CD4-positive, alpha-beta T cell treated with Interleukin-2 at 100 ng/mL for 4 hours (primary cell): ENCODE measurements at places on chromosomes 16 and 17.

DNA sequence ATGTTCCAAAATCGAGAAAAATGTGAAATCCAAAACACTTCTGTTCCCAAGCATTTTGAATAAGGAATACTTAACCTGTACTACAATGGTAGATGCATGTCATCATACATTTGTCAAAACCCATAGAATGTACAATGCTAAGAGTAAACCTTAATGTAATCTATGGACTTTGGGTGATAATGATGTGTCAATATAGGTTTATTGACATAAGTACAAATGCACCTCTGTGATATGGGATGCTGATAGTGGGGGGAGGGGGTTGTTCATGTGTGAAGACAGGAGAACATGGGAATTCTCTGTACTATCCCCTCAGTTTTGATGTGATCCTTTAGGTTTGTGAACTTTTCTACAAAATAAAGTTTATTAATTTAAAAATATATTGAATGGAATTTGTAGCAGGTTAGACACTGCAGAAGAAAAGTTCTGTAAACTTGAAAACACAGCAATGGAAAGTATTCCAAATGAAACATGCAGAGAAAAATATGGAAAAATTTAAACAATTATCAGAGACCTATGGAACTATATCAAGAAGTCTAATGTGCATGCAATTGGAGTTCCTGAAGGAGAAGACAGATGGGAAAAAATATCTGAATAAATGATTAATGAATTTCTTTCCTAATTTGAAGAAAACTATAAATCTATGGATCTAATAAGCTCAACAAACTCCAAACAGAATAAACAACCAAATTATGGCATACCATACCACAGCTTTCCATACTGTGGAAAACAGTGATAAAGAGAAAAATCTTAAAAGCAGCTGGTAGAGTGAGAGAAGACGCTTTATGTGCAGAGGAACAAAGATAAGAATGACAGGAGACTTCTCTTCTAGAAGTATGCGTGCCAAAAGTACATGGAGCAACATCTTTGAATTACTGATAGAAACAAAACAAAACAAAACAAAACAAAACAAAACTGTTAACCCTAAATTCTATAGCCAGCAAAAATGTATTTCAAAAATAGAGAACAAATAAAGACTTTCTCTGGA is 34.7 kb upstream of the MSI2 start:
- no peak for DNase-seq

GRCh38 chr17:72614871-72615626 is 477.4 kb downstream of the SLC39A11 start:
- DNase-seq: no peak

DNA sequence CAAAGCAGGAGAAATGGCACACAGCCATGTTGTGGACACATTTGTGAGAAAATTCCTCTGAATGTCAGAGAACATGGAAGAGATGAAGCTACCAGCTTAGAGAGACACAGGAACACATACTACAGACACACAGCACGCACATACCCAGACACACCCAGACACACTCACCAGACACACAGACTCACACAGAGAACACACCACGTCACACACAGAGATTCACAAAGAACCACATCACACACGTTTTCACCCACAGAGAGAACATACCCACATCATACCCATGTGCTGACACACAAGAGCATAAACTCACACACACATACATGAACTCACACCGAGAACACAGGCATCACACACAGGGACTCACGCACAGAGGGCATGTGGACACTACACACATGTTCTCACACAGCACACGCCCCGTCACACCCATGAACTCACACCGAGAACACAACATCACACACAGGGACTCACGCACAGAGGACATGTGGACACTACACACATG is 124.9 kb downstream of the METRNL start:
- no peak for DNase-seq

DNA sequence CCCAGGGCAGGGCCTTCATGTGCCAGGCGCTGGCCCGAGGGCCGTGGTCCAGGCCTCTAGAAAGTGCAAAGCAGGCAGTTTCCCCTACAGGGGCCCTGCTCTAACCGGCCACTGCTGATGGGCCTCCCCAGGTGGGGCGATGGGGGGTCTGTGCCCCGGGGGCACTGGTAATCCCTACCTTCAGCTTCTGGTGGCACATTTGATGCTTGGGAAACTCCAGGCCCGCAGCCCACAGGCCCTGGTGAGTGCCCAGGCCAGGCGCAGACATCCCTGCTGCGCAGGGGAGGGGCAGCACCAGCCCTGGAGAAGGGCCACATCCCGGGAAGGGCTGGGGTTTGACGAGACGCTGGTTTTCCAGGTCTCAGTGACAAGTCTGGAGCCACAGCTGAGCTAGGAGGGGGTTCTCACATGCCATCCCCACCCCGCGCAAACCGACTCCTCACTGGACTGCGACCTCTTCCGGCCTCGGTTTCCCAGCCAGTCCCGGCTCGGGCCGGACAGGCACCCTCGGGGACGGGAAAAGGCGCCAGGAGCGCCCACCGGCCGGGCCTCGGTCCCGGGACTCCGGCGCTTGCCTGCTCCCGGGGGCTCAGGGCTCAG is 1.6 kb downstream of the DOC2B start:
- DNase-seq: no peak

GRCh38 chr16:13839577-13839976 is 80.4 kb upstream of the ERCC4 start:
- no peak for DNase-seq

DNA sequence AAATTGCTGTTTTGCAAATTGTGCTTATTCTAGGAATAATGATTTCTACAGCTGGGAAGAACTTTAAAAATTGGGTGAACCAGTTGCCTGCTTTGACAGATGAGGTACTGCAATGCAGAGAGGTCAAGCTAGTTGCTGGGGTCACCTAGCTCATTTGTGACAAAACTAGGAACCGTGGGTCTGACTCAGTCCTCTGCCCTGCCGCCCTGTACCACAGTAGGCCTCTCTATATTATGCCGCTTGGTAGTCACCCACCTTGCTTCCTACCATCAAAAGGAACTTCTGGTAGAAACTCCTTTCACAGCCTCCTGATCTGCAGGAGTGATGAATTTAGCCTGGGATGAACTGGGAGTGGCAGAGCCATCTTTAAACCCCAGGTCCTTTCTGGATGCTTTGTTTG is 105.7 kb downstream of the PITPNC1 start:
- no peak for DNase-seq

GRCh38 chr16:2768403-2769089 is 8.5 kb downstream of the ELOB start:
- no peak for DNase-seq

- peak; percentile 72 for DNase-seq
Observed at GRCh38 chr17:57833179-57833939, 16.5 kb downstream of the MRPS23 start.

DNA sequence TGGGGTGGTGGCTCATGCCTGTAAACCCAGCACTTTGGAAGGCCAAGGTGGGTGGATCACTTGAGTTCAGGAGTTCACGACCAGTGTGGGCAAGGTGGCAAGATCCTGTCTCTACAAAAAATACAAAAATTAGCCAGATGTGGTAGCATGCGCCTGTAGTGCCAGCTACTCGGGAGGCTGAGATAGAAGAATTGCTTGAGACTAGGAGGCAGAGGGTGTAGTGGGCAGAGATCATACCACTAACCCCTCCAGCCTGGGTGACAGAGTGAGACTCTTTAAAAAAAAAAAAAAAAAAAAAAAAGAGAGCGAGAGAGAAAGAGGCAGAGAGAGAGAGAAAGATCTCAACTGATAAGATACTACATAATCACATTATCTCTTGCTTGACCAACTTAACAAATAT is 45.9 kb downstream of the KANSL1 start:
- DNase-seq: no peak

DNA sequence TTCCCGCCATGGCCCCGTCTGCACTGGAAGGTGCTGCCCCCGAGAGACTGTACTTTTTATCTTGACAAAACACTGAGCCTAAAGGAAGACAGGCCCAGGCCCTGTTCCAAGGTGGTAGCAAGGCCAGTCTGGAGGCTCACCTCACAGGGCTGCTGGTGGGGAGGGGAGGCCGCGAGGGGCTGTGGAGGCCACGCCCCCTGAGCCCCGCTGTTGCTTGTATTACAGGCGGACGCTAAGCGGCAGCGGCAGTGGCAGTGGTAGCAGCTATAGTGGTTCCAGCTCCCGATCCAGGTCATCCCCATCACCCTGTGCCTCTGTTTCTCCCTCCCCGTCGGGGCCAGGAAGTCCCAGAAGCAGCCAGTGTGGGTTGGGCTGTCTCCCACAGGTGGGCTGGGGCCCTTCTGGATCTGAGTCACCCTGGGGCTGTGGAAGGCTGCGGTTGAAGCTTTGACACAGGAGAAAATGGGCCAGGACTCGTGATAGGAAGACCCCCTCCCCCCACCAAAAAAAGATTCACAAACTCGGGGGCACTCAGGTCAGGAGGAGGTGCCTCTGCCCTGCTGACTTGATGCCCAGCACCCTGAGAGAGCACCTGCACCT is 13.3 kb upstream of the IL17C start:
- no peak for DNase-seq

DNA sequence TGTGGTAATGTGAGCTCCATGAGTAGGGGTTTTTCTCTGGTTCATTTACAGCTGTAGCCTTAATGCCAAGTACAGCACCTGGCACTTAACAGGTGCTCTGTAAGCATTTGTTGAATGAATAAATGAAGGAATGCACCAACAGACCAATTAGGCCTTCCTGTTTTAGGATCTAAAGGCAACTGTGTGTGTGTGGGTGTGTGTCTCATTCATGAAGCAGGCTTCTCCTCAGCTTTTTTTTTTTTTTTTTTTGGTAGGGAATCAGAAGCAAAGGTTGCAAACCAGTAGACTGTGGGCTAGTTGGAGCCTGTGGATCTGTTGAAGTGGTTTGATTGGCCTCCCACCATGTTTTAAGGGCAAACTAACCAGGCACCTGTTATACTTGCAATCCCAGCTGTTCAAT is 48.1 kb downstream of the HS3ST2 start:
- no peak for DNase-seq

- DNase-seq: peak; percentile 68
Observed at GRCh38 chr17:2192367-2193057, 111.1 kb downstream of the SMG6 start.

- DNase-seq: no peak
Observed at GRCh38 chr16:61831351-61831917, 204.8 kb downstream of the CDH8 start.

DNA sequence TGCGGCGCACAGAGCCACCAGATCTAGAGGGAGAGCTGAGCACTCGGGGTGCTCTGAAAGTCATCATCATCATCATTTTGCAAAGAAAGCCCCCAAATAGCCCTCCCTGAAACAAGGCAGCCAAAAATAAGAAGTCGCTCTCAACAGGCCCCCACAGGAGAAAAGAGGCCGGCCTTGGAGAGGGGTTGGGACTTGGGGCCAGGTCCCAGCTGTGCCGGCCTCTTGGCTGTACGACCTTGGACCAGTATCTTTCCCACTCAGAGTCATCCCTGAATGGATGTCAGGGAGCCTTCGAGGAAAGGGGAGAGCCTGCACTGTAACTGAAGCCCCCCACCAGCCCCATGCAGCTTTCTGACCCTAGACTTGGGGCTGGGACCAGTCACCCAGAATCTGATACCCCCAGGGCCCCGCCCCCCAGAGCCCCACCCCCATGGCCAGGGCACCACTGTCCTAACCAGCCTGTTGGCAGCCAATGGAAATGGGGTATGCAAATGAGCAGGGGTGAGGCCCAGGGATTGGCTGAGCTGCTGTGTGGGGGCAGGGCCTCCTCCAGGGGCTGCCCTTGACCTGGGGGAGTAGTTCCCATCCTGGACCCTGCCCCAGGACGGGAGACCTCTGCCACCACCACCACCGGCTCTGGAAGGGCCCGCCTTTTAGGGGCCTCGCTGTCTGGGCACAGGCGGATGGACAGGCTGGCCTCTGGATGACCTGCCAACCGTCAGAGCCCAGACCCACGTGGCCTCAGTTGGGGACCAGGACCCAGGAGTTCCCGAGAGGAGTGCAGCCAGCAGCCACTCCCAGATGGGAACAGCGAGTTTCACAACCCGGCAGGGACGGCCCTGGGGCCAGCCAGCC is 15.4 kb downstream of the ZFPM1 start:
- no peak for DNase-seq

DNA sequence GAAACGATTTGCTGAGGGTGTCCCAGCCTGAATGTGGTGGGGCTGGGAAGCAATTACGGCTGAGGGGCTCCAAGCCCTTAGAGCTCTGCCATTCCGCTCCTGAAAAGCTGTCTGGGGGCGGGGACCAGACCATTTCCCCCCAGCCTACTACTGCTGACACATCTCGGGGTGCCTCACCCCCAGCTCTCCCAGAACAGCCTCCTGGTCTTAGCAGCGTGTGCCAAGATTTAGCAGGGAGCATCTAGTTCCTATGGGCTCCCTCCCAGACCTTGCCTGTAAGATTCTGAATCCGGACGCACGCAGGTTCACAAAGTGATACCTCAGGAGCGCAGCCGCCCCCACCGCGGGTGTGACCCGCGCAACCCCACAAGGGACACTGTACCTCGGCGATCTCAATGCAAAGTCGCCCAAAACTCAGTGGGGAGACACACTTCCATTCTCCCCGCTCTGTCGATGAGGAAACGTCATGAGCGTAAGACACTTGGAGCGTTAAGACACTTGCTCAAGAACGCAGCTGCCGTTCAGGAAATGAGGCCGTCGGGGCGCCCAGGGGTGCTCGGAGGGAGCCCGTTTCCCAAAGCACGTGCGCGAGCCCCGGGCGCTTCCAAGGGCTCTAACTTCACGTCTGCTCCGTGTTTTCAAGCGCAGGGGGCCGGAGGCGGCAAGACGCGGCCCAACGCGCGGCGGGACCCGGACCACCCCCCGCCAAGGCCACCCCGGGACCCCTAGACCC is 629 bp downstream of the GEMIN4 start:
- peak; percentile 44 for DNase-seq

- no peak for DNase-seq
Observed at GRCh38 chr16:35497399-35497798, 2038.0 kb downstream of the TP53TG3F start.

- peak; percentile 70 for DNase-seq
Observed at GRCh38 chr17:82065638-82066303, at the start of gene DUS1L. DUS1L (minus strand) TSS chr17:82065804; CDS start chr17:82065059, 745 bp downstream.

GRCh38 chr17:6936370-6937028 is 59.4 kb upstream of the ALOX12 start:
- DNase-seq: peak; percentile 21

- DNase-seq: peak; percentile 65
Observed at GRCh38 chr16:74813109-74813641, 38.6 kb upstream of the FA2H start.

DNA sequence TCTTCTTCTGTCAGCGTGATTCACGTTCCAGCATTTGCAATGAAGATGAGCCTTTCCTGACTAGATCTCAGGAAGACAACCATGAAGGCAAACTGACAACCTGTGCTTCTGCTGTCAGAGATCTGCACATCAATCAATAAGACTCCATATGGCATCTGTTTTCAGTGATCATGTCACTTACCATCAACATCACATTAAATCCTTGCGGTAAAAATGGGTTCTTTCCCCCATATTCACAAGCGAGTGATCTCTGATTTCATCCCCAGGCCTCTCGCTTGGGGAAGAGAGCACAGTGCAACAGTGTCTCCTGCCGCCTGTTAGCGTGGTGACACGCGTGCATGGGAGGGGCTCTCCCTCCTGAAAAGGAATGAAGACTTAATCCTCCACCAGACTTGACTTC is 11.1 kb downstream of the NACA2 start:
- no peak for DNase-seq
